ENCODE measurements at places on chromosomes 13 and 19. TPM values are rescaled to one million over a fixed set of nuclear protein-coding genes. Genes with fewer than 3 reads are reported as not detected.

DNA sequence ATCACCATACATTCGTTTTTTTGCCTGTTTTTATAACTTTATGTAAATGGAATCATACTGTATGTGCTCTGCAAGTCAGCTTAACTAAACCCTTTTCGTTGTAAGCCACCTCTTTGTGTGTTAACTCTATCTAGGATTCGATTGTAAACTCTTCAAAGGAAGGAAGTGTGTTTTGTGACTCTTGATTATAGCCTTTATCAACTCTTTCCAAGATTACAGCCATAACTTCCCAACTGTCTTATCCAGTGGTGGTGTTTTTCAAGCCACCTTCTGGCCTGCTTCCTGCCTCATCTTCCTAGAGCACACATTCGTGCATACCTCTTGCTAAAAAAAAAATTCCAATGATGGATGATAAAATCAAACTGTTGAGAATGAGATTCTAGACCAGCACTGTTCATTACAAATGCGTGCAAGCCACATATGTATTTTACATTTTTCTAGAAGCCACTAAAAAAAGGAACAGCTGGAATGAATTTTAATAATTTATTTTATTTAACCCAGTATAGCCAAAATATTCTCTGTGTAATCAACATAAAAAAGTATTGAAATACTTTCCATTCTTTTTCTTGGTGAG, 12.0 kb upstream of the FBXL3 start:
- no peaks in the 10 kb centered on the region for H3K36me3 ChIP-seq
- no peak overlapping the region for H3K27ac ChIP-seq
- H3K4me1 ChIP-seq, result no peaks in the 10 kb centered on the region
- no peak for DNase-seq
- no peak overlapping the region for H3K4me3 ChIP-seq
- H3K27me3 ChIP-seq, result no peaks in the 10 kb centered on the region

INAFM1 gene
- total RNA-seq, result 13.1 TPM

- no peaks in the 10 kb centered on the region for H3K4me1 ChIP-seq
- no peaks in the 10 kb centered on the region for H3K27me3 ChIP-seq
- no peak overlapping the region for H3K4me3 ChIP-seq
- no peak overlapping the region for H3K27ac ChIP-seq
Measured at GRCh38 chr13:43085545-43085944, 62.2 kb downstream of the DNAJC15 start.

DNA sequence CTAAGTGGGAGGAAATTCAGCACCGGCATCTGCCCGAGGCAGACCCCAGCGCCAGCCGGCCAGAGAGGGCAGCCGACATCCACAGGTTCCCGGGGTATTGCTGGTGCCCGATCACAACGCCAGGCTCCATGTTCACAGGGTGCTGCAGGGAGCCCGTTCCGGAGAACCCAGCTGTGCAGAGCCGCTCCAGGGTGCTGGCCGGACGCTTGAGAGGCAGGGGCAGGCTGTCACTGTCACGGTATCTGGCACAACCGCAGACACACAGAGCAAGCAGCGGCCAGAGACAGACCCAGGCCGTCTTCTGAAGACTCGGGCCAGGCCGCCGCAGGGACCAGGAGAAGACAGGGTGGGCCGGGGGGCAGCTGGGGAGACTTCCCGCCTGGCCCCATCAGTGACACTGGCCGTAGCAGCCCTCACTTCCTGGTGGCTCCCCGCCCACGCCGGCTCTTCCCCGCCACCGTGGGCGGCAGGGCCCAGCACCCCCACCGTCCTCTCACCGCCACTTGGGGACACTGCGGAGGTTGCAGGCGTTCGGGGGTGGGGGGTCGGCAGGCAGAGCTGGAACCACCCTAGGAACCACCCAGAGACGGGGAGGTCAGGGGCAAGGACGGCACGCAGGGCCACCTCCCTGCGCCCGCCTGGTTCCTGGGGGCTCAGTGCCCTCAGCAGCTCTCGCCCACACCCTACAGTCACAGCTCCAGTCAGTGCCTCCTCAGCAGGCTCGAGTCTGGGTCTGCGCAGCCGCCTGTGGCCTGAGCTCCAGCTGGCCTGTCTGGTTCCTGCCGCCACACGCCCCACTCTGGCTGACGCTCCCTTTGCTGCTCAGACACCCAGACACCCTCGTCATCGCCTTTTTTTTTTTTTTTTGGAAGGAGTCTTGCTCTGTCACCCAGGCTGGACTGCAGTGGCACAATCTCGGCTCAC, 3.8 kb downstream of the RNF126 start:
- no peak overlapping the region for H3K4me3 ChIP-seq
- no peaks in the 10 kb centered on the region for H3K27me3 ChIP-seq
- H3K27ac ChIP-seq, result no peak overlapping the region
- no peaks in the 10 kb centered on the region for H3K36me3 ChIP-seq
- no peaks in the 10 kb centered on the region for H3K4me1 ChIP-seq

GRCh38 chr13:35723821-35724220, 247.3 kb upstream of the MAB21L1 start:
- no peak overlapping the region for H3K27ac ChIP-seq
- H3K4me3 ChIP-seq, result no peak overlapping the region
- no peak for DNase-seq

DNA sequence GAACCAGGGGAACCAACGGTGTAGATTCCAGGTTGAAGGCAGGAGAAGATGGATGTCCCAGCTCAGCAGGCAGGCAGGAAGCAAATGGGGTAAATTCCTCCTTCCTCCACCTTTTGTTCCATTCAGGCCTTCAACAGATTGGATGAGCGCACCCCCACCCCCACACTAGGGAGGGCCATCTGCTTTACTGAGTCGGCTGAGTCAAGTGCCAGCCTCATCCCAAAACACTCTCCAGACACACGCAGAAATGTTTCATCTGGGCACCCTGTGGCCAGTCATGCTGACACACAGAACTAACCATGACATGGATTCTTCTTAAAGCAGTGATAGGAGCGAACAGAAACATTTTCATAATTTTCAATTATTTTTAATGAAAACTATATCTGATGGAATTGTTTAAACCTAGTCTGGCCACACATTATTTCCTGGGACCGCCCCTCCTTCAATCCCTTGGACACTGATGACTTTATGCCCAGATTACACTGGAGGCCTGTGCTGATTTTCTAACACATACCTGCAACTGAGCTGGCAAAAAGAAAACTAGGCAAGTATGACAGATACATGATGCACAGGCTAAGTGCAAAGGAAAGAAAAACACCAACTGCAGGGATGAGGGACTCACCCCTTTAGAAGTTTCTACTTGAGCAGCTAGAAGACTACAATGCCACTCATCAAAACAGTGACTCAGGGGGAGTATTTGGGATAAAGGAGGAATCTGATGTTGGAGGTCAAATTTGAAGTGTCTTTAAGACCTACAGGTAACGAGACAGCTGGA, 154.2 kb downstream of the TNFRSF19 start:
- H3K4me1 ChIP-seq, result no peaks in the 10 kb centered on the region
- no peaks in the 10 kb centered on the region for H3K27me3 ChIP-seq
- no peak overlapping the region for H3K27ac ChIP-seq
- DNase-seq, result no peak
- H3K4me3 ChIP-seq, result no peak overlapping the region
- H3K36me3 ChIP-seq, result no peaks in the 10 kb centered on the region

- no peaks in the 10 kb centered on the region for H3K36me3 ChIP-seq
- H3K4me3 ChIP-seq, result no peak overlapping the region
- no peaks in the 10 kb centered on the region for H3K4me1 ChIP-seq
- DNase-seq, result no peak
- no peaks in the 10 kb centered on the region for H3K27me3 ChIP-seq
Measured at GRCh38 chr19:8924283-8924682, 85.9 kb downstream of the MUC16 start.

DNA sequence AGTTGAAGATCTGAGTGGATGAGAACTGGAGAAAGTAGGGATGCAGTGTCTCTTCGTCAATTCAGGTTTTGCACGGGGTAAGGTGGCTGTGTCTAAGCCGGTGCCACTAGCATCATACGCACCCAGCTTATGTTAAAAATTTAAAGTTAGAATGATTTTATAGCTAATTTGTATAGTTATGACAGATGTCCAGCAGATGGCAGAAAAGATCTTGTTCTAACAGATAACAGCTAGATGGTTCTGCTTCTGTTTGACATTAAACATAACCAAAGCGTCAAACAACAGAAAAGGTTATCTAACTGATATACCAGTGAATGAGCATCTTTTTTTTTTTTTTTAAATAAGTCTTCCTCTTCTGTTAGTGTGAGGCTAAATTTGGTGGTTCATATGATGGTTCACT, 18.8 kb upstream of the EDDM13 start:
- H3K4me1 ChIP-seq, result no peaks in the 10 kb centered on the region
- peak; percentile 18 for DNase-seq
- no peak overlapping the region for H3K27ac ChIP-seq
- H3K4me3 ChIP-seq, result no peak overlapping the region

- DNase-seq, result no peak
- no peaks in the 10 kb centered on the region for H3K4me1 ChIP-seq
- H3K36me3 ChIP-seq, result no peaks in the 10 kb centered on the region
- no peak overlapping the region for H3K4me3 ChIP-seq
Measured at GRCh38 chr13:87235621-87236020, 435.6 kb upstream of the SLITRK5 start.

DNA sequence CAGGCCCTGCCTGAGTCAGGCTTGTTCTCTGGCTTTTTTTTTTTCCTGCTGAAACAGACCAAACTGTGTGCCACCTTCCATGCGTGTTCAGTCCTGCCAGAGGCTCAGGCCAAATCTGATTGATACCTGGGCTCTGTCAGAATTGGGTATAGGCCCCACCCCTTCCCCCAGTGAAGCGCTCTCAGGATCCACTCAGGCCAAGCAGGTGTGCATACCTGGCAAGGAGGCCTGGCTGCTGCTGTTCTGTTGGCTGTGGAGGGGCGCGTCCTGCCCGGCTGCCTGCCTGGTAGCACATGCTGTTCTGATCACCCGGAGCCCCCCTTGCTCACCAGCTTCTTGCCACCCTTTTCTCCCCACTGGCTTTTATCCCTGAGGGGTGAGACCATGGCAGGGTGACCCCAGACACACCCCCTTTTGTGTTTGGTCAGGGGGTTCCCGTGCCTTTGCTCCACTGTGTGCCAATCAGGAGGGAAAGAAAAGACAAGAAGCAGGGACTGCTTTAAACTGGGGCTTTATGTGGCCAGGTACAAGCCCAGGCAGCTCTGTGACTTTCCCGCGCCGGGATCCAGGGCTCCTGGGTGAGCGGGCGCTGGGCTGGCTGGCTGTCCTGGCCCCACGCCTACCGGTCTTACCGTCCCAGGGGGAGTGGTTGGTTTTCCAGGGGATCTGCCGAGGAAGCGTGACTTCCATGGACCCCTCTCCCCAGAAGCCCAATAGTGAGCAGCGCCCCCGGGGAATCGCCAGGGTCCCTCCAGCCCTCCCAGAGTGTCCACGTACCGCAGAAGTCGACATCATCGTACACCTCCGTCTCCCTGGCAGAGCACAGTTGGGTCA, 12.7 kb downstream of the PRAM1 start:
- no peaks in the 10 kb centered on the region for H3K27me3 ChIP-seq
- H3K36me3 ChIP-seq, result peaks cover 3% of the 10 kb centered on the region

DNA sequence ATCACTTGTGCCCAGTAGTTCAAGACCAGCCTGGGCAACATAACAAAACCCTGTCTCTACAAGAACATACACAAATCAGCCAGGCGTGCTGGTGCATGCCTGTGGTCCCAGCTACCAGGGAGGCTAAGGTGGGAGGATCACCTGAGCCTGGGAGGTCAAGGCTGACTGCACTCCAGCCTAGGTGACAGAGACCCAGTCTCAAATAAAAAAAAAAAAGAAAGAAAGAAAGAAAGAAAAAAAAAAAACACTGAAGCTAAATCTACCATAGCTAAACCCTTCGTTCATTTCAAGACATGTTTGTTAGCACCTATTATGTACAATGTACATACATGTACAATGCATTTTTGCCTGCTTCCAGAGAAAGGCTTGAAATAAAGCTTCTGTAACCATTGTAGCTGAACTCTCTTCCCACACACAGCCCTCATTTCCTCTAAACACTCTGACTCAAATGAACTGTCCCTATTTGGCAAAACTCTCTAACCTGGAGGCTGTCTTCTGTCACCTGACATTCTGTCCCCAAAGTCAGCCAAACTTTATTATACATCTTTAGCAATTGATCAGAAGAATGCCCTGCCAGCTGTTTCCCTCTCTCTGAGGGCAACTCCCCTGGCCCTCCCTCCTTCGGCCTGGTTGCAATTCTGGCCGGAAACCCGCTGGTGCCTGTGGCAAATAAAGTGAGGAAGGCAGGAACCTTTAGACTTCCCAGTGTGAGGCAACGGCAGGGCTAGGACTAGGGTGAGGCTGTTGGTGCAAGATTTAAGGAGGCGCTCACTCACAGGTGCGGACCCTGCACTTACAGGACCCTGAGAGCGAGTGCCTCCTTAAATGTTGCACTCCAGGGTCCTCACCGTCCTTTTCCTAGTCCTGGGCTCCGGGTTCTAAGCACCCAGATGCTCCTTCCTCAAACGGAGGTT, 1.8 kb downstream of the ETHE1 start:
- H3K36me3 ChIP-seq, result no peaks in the 10 kb centered on the region
- H3K27ac ChIP-seq, result peak overlapping the region; percentile 73
- H3K4me3 ChIP-seq, result peak overlapping the region; percentile 84
- peaks cover 4% of the 10 kb centered on the region for H3K4me1 ChIP-seq
- DNase-seq, result no peak
- no peaks in the 10 kb centered on the region for H3K27me3 ChIP-seq

GAPDHS gene
- total RNA-seq, result not detected

GRCh38 chr19:10353793-10354391, 14.5 kb upstream of the ICAM3 start:
- no peaks in the 10 kb centered on the region for H3K27me3 ChIP-seq
- no peak for DNase-seq
- H3K27ac ChIP-seq, result no peak overlapping the region
- H3K36me3 ChIP-seq, result no peaks in the 10 kb centered on the region
- H3K4me1 ChIP-seq, result no peaks in the 10 kb centered on the region
- H3K4me3 ChIP-seq, result no peak overlapping the region

- no peak overlapping the region for H3K27ac ChIP-seq
- DNase-seq, result no peak
- H3K27me3 ChIP-seq, result no peaks in the 10 kb centered on the region
- no peak overlapping the region for H3K4me3 ChIP-seq
Measured at GRCh38 chr19:50475101-50475568, 1.2 kb upstream of the EMC10 start.

DNA sequence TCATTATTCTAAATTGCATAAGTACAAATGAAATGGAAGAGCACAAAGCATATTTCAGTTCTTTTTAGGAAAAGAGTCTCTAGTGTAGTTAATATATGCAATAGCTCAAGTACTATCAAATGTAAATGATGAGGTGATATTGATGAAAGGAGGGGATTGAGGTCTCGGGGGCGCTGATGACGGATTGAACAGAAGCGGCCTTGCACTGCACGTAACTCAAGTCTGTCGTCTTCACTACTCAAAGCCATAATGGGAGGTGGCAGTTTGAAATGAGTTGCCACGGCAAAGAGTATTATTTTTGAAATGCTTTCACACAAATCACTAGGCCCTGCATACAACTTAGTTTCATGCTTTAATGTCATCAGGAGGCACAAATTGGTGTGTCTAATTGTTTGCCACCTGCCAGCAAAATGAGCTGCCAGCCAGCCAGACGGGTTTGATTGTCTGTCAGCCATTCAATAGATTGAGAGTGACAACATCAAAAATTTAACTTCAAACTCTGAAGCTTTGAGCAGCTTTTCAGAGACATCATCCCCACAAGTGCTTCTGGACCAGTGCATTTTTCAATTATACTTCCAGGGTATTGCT, 256.6 kb downstream of the NBEA start:
- DNase-seq, result no peak
- H3K27me3 ChIP-seq, result no peaks in the 10 kb centered on the region
- no peaks in the 10 kb centered on the region for H3K36me3 ChIP-seq
- H3K4me1 ChIP-seq, result no peaks in the 10 kb centered on the region
- no peak overlapping the region for H3K27ac ChIP-seq
- no peak overlapping the region for H3K4me3 ChIP-seq
